Smooth muscle cell of the brain vasculature (primary cell): ENCODE measurements at places on chromosomes 1 and 21.

DNA sequence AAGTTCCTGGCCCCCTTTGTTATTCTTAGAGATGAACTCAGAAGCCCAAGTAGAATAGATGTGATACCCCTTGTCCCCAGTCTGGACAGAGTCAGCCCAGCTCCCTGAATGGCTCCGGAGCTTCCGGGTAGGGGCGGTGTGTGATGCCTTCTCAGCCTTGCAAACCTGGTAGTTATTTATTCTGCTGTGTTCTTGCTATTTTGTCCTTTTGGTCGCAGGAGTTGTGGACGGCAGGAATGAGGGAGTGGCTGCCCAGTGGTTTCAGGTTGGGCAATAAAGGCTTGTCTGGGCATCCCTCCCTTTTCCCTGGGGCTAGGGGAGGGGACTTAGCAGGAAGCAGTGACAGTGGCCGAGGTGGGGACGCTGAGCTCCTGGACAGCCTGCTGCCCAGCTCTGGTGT is 2.8 kb downstream of the PTPRU start:
- DNase-seq = no peak

DNA sequence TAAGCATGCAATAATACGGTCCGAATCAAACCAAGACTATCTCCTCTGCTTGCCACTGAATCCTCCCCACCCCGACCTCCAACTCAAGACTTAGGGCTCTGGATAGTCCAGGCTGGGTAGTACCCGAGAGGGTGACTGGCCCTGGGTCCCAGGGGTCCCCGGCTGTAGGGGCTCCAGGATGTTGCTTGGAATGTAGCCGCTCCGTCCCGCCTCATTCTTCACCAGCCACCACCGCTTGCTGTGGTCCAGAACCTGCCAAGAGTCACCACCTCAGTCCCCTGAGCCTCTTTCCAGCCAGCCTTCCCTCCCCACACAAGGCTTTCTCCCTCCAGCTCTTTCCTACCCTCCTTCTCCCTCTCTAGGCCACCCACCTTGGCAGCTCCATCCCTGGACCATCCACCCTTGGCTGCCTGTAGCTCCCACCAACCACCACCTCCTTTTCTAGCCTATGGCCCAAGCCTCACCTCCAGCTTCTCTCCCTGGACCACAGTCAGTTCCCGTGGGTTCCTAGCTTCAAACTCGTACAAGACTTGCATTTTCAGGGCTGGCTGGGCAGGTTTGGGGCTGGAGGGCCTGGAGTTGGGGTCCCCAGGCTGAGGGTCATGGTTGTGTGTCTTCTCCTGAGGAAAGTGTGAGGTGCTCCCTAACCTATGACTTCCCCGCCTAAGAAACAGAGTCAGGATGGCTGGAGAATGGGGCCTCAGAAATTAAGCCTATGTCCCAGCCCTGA is 10.9 kb upstream of the GSTM3 start:
- DNase-seq = no peak

DNA sequence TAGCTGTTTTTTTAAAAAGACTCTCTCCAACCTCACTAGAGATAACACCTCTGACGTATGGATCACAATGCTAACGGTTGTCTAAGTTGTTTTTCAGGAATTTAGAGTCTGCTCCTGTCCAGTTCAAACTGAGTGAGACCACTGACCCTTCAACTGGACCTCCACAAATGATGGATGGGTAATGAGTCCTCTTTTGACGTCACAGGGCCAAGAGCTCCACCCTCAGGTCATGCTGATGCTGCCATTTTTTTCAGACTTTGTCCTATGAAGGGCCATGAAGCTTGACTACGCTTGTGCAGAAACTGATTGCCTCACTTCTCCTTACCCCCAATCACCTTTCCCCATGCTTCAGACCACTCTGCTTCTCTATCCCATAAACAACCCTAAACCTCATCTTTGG is 16.6 kb downstream of the GRIK3 start:
- no peak for DNase-seq

GRCh38 chr1:33335020-33335419 is 14.1 kb upstream of the A3GALT2 start:
- DNase-seq = no peak

GRCh38 chr1:1274299-1274930 is 761 bp upstream of the UBE2J2 start:
- no peak for DNase-seq

- no peak for DNase-seq
Observed at GRCh38 chr1:177596485-177596884, 373.4 kb downstream of the SEC16B start.

DNA sequence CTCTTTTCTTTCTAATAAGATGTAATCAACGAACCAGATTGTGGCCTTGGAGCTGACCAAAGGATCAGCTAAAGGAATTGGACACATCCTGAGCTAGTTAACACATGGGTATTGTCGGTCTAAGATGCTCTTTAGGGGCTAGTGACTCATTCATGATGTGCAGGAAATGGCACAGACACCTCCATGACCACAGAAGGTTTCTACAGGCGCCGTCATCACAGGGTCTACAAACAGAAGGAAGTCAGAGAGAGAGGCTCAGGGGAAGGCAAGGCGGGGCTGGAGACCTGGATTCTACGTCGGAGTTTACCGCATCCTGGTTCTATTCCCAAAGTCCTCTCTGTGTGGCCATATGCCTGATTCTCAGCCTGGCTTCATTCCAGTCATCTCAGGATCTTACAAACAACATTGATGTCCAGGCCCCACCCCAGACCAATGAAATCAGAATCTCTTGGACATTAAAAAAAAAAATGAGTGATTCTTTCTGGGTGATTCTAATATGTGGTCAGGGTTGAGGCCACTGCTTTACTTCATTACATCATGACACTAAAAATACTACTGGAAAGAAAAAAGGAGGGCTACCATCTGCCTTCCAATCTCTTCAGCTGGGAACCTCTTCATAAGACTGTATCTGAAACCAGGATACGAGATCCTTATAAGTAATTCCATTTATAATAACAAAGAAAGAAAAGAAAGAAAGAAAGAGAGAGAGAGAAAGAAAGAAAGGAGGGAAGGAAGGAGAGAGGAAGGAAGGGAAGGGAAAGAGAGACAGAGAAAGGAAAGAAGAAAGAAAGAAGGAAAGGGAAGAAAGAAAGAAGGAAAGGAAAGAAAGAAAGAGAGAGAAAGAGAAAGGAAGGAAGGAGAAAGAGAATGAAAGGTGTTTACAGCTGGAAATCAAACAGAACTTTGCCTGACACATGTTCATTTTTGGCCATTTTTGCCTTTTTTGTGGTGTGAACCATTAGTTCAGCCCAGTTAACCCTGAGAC is 11.6 kb upstream of the KCNJ15 start:
- peak; percentile 58 for DNase-seq

- no peak for DNase-seq
Observed at GRCh38 chr1:222040121-222040805, 298.4 kb upstream of the DUSP10 start.

DNA sequence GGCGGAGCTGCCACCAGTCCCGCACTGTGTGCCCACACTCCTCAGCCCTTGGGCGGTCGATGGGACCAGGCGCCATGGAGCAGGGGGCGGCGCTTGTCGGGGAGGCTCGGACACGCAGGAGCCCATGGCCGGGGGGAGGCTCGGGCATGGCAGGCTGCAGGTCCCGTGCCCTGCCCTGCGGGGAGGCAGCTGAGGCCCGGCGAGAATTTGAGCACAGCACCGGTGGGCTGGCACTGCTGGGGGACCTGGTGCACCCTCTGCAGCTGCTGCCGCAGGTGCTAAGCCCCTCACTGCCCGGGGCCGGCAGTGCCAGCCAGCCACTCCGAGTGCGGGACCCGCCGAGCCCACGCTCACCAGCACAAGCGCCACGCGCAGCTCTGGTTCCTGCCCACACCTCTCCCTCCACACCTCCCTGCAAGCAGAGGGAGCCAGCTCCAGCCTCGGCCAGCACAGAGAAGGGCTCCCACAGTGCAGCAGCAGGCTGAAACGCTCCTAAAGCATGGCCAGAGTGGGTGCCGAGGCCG is 267.7 kb downstream of the RYR2 start:
- DNase-seq = no peak

GRCh38 chr1:111517469-111518225 is 14.2 kb upstream of the ADORA3 start:
- DNase-seq = no peak

- no peak for DNase-seq
Observed at GRCh38 chr1:239816081-239816782, 275.5 kb upstream of the FMN2 start.

- DNase-seq = no peak
Observed at GRCh38 chr1:21702780-21703179, 33.6 kb upstream of the RAP1GAP start.

DNA sequence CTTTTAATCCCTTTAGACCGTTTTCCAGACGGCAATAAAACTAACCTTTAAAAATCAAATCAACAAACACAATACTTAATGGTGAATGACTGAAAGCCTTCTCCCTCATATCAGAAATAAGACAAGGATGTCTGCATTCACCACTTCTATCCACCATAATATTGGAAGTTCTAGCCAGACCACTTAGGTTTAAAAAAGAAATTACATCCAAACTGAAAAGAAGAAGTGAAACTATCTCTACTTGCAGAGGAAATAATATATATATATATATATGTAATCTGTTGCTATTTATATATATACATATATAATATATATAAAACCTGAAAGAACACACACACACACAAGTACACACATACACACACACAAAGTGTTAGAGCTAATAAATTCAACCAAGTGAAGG is 100.4 kb downstream of the BRINP3 start:
- no peak for DNase-seq

GRCh38 chr1:48214820-48215219 is 7.7 kb upstream of the SLC5A9 start:
- DNase-seq = no peak

DNA sequence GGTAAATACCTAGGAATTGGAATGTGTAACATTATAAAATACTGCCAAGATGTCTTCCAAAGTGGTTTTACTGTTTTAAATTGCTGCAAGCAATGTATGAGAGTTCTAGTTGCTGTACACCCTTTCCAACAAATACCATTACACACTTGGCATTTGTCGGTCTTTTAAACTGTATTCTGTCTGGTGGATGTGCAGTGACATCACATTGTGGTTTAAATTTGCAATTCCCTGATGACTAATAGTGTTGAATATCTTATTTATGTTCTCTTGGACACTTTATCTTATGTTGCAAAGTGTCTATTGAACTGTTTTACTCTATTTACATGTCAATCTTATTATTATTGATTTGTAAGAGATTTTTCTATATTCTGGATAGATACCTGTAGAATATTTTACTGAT is 561.2 kb upstream of the B3GALT2 start:
- no peak for DNase-seq

GRCh38 chr1:63833363-63834119 is 59.7 kb downstream of the ROR1 start:
- no peak for DNase-seq

GRCh38 chr1:151998611-151999362 is 5.1 kb upstream of the S100A10 start:
- no peak for DNase-seq

DNA sequence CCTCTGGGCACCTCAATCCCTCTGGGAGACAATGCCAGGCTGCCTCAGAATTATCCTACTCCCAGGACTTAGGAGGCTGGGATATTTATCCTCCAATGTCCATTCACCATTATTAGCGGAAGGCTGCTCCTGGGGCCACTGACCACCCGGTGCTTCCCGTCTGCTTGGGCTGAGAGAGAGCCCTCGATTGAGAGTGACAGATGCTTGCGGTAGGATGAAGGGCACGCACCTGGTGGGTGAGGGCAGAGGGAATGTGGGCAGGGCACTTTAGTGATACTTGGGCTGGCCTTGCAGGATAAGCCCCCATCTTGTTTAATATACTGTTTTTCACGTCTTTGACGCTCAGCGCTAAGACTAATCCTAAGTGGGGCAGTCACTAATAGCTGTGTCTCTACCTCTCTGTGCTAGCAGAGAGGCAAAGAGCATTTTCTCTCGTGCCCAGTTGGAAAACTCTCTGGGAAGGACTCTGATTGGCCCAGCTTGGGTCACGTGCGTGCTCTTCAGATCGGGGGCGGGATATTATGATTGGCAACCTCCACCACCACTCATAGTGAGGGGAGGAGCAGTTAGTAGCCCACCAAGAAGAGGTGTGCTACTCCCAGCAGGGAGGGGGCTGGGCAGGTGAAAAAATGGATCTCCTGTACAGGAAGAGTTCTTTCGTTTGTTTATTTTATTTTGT is 10.6 kb upstream of the PARS2 start:
- DNase-seq = no peak

DNA sequence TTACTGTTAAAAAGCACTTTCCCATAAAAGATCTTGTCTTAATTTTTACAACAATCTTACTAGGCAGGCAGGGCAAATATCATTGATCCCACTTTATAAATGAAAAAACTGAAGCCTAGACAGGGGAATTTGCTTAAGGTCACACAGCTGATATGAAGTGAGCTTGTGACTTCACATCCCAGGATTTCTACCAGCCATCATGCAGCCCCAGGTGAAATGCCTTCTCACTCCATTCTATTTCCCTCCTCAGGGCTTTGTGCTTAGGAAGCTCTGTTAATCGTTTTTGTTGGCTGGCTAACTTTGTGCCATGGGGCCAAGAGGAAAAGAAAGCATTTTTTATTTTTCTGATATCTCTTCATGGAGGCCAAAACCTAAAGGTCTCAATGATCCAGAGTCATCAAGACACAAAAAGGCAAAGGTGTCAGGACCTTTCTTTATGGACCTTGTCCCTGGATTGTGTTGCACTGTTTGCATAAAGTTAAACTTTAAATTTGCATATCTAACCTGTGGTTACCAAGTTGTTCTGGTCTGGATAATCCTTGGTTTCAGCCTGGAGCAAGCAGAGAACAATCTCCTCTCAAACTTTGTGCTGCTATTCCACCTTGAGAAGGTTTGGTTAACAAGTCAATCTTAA is 44.8 kb upstream of the ZNF326 start:
- no peak for DNase-seq

GRCh38 chr1:62355095-62355494 is 35.9 kb upstream of the KANK4 start:
- DNase-seq = no peak

DNA sequence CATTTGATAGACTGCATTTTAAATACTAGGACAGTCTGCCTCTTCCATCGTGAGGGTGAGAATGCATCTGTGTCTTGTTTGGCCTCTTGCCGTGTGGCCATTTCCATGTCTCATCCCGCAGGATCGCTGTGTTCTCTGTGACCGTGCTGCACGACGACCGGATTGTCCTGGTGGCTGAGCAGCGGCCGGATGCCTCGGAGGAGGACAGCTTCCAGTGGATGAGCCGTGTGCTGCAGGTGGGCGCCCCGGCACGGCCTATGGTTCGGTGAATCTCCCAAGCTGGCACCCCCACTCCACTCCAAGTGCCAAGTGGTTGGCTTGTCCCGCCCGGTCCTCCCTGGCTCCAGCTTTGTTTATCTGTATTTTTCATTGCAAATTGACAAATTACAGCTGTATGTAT is 55.2 kb downstream of the S100B start:
- DNase-seq = no peak

- DNase-seq = no peak
Observed at GRCh38 chr1:235902677-235903542, 36.2 kb upstream of the LYST start.

DNA sequence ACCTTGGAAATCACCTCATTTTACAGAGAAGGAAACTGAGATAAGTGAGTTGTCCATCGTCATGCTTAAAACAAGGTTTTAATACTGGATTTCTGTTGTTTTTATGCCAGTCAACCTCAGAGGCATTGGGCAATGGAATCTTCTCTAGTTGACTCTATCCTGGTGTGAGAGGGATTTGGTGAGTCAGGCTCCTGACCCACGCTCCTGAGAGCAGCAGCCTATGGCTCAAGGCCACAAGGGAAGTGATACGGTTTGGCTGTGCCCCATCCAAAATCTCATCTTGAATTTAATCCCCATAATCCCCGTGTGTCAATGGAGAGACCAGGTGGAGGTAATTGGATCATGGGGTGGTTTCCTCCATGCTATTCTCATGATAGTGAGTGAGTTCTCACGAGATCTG is 90.1 kb downstream of the TLR5 start:
- DNase-seq = no peak

GRCh38 chr1:31689854-31690253 is 14.0 kb downstream of the COL16A1 start:
- DNase-seq = no peak
